Stimulated activated CD8-positive, alpha-beta memory T cell treated with anti-CD3 and anti-CD28 coated beads, Interleukin-4, amount 100 ng/mL, for 1 hour (primary cell): ENCODE measurements at places on chromosomes 4 and X.

DNA sequence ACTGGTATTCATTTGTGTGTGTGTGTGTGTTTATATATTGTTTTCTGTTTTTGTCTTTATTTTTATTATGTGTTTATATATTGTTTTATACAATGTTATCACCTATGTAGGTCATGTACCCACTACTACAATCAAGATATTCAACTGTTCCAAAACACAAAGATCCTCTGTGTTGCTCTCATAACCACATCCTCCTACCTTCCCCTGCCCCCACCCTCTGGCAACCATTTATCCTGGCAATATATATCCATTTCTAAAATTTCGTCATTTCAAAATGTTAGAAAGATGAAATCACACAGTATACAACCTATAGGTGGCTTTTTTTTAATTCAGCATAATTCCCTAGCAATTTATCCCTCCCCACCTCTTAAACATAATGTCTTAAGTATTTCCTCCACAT lies 18.8 kb upstream of the RPL34 start:
- no peak for DNase-seq

- DNase-seq: no peak
Measured at GRCh38 chr4:9949573-9949972, 71.7 kb downstream of the SLC2A9 start.

- DNase-seq: no peak
Measured at GRCh38 chrX:112818114-112819007, 22.3 kb downstream of the AMOT start.

- no peak for DNase-seq
Measured at GRCh38 chr4:167897116-167897515, 195.2 kb upstream of the ANXA10 start.

DNA sequence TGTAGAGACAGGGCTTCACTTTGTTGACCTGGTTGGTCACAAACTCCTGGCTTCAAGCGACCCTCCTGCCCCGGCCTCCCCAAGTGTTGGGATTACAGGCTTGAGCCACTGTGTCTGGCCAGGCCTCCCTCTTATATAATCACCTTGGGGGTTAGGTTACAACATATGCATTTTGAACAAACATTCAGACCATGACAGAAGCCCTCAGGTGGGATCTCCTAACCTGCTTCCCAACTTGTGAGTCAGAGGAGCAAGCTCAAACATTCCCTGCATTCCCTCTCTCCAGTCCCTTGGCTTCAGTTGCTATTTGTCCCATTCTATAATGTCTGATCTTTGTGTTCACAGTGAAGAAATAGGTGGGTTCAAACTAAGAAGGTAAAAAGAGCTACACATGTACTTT lies 76.5 kb upstream of the NRK start:
- DNase-seq: no peak

GRCh38 chr4:111475001-111475400 lies 670.3 kb upstream of the FAM241A start:
- DNase-seq: no peak

DNA sequence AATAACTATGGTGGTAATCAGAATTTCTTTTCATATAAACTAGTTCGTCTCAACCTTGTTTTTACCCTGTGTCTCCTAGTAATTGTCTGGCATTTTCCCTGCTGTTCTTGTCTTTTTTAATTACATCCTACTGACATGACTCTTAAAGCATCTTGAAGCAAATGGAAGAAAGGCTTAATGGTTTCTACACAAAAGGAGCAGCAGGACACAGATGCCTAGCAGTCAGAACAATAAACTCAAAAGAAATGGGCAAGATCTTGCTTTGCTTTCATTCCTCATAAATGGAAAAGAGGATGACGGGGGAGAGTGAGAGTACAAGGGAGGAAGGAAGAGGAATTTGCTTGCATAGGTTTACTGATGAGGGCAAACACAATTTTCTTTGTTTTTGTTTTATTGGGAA lies 293.2 kb upstream of the EMCN start:
- no peak for DNase-seq

GRCh38 chr4:2079926-2080325 lies 20.8 kb downstream of the NAT8L start:
- no peak for DNase-seq

DNA sequence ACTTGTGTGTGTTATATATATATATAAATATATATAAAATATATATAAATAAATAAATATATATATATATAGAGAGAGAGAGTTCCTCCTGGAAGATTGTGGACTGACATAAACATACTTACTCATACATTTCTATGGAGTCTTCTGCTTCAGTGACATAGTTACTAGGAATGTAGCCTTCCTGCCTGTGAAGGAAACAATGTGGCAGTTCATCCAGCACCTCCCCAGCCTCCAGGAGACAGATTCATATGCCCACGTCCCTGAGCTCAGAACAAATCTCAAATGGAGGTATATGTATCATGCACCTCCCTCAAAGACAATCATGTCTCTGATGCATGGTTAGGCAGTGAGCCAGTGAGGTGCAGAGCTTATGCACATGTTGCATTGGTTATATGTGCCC lies 11.4 kb upstream of the TIMM8A start:
- DNase-seq: no peak

- no peak for DNase-seq
Measured at GRCh38 chr4:34644579-34645115, 1599.7 kb downstream of the ARAP2 start.

DNA sequence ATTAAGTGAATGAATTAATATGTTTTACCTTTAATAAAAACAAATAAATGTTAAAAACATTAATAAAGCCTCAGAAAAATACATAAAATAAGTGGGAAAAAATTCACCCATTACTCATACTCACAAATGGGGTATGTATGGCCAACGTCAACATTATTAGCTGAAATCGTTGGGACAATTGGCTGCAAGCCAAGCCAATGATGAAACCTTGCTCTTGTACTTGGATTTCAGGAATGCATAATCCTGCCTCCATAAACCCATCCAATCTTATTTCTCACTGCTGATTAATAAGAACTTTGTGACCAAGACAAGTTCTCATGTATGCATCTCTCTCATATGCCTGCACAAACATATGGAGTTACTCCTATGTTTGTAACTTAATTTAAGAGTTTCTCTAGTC lies 35.3 kb upstream of the ADAMTS3 start:
- no peak for DNase-seq

- no peak for DNase-seq
Measured at GRCh38 chr4:70678383-70678999, 9.8 kb upstream of the UTP3 start.

DNA sequence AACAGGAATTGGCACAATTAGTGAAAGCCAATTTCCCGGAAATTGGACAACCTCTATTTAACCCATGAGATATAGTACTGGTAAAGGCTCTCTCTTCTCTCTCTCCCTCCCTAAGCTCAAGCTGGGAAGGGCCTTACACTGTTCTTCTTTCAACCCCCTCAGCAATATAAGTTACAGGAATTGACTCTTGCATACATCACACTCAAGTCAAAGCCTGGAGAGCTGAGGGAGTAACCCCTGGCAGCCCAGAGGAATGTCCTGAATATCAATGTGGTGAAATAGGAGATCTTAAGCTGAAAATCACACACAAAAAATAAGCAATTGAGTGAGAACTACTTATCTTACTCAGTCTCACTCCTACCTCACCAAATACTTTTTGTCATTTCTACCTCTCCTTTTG lies 186.9 kb upstream of the SPOCK3 start:
- no peak for DNase-seq

- DNase-seq: no peak
Measured at GRCh38 chr4:151359576-151359975, 34.2 kb upstream of the SH3D19 start.

DNA sequence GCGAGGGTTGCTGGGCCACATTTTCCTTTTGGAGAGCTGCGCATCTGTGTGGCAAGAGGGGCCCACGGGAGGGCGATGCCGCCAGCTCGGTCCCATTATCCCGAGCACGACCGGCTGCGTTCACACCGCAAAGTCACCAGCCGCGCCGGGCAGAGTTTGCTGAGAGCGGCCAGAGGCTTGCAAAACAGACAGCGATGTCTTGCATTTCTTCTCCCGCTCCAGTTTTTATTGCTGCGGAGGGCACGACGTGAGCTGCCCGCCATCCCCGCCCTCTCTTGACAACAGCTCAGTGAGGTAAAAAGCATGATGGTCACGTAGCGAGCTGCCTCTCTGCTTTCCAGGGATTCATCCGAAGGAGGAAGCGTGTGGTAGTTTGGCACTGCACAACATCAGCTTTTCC lies 102.1 kb upstream of the TENM3 start:
- no peak for DNase-seq

- no peak for DNase-seq
Measured at GRCh38 chr4:171929477-171929876, 116.3 kb downstream of the GALNTL6 start.

GRCh38 chrX:96692454-96692853 lies 7.8 kb downstream of the DIAPH2 start:
- no peak for DNase-seq

GRCh38 chr4:46081674-46082073 lies 42.2 kb downstream of the GABRG1 start:
- no peak for DNase-seq

DNA sequence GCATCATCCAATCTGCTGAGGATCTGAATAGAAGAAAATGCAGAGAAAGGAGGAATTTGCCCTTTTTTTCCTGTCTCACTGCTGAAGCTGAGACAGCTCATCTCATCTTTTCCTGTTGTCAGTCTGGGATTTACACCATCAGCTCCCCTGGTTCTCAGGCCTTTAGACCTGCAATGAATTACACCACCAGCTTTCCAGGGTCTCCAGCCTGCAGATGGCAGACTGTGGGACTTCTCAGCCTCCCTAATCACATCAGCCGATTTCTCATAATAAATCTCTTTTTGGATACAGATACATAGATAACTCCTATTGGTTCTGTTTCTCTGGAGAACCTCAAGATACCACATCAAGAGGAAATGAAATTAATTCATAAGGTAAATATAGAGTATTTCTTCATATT lies 134.6 kb upstream of the MAB21L2 start:
- DNase-seq: no peak

- no peak for DNase-seq
Measured at GRCh38 chr4:112946127-112946526, 103.3 kb upstream of the ANK2 start.

DNA sequence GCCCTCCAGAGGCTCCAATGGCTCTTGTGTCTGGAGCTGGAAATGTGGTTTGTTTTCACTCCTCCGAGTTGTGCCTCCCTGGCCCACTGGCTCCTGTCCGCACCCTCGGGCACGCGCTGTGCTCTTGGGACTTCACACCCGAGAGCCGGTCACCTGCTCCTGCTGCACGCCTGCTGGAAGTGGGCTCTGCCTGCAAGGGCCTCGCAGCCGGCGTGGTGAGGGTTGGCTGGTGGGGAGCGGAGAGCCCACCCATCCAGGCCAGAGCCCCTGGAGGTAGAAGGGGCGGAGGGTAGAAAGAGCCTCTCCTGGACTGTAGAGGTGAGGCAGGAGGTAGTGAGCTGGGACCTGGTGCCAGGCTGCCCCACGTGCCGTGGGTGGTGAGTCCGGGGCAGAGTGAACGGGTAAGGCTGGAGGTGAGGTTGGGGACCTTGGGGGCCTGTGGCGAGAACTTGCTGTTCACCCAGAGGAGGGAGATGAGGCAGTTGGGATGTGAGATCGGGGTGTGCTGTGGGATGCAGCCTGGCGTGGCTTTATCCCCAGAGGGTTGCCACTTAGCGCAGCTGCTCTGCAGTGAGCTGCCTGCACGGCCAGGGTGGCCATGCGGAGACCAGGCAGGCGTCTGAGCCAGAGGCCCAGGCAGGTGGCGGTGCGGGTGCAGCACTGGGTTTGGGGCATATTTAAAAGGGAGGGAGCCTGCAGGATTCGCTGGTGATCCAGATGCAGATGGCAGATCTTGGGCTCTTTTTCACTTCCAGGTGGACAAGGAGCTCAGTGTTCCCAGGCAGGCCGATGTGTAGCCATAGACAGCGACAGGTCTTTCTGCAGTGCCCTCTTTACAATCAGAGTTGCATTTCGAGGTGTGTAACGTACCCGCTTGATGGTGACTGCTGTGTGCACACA lies 48.8 kb downstream of the PCGF3 start:
- no peak for DNase-seq

GRCh38 chr4:62517716-62518115 lies 1317.6 kb downstream of the ADGRL3 start:
- DNase-seq: no peak

GRCh38 chr4:43471950-43472349 lies 579.4 kb downstream of the GRXCR1 start:
- no peak for DNase-seq

GRCh38 chr4:88866862-88867550 lies 169.4 kb upstream of the NAP1L5 start:
- DNase-seq: no peak
